ENCODE measurements at places on chromosomes 2 and 18.

DNA sequence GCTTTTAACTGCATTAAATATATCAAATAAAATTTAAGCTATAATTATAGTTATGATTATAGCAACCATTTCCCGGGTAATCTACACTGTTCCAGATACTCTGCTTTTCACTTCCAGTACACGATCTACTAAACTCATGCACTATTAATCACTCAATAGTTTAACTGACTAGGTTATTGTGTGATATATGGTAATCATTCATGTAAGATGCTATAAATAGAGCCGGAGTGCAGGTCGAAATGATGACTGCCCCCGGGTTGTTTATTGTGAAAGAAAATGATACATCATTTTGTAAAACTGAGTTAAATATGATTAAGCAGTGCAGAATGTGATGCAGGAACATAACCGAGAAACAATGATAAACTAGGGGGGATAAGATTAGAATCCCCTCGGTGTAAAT is 434.6 kb upstream of the DSEL start:
- no peak for DNase-seq

DNA sequence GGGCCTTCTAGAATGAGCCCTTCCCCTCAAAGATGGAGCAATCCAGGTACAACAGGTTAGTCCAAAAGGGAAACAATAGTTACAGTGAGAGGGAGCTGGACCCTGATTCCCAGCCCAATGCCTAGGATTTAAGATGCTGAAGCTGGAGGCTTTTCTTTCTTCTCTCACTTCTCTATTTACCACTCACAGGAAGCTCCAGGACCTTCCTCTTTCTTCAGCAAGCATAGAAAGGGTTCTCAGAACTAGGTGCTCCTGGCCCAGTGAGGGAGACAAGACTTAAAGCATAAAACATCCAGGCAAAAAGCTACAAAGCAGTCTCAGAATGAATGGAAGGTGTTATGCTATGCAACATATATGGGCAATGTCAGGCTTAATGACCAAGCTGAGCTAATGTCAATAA is 279.0 kb downstream of the SRBD1 start:
- DNase-seq = no peak

DNA sequence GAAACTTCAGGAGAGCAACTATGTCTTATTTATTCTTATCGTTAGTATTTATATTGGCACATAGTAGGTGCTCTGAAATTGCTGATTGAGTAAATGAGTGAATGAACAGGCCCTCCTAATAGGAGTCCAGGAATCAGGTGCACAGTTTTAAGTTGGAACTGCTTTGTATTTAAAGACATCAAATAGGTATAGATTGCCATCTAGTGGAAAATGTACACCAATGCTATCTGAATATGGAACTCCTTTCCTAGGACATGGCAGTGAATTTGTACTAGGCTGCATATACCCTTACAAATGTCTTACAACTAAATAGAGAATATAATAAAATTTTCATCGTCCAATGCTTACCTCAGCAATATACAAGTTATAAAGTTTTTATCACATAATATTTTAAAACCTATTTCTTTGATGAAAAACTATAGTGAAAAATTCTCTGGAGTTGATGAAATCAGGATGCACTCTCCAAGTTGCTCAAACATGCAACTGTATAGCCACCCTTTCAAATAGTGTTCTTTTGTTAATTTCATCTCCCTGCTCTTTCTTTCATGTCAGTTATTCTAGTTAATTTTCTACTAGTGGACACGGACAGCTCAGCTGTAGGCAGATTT is 318.9 kb upstream of the SYT4 start:
- no peak for DNase-seq

- no peak for DNase-seq
Observed at GRCh38 chr2:173086518-173087213, 11.0 kb downstream of the MAP3K20 start.

DNA sequence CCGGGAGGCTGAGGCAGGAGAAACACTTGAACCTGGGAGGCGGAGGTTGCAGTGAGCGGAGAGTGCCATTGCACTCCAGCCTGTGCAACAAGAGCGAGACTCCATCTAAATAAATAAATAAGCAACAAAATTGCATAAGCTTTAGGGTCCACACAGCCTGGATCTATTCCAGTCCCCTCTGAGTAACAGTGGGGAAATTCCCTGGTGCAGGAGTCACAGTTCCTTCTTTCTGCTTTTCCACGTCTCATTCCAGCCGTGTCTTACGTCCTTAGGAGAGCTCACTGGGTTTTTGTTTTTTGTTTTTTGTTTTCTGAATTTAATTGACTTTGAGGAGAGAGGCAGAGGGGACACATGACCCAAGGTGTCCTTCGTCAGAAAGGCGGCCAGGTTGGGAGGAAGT is 44.6 kb downstream of the B3GNT2 start:
- DNase-seq = no peak

- DNase-seq = no peak
Observed at GRCh38 chr2:11995456-11995855, 249.0 kb downstream of the LPIN1 start.

DNA sequence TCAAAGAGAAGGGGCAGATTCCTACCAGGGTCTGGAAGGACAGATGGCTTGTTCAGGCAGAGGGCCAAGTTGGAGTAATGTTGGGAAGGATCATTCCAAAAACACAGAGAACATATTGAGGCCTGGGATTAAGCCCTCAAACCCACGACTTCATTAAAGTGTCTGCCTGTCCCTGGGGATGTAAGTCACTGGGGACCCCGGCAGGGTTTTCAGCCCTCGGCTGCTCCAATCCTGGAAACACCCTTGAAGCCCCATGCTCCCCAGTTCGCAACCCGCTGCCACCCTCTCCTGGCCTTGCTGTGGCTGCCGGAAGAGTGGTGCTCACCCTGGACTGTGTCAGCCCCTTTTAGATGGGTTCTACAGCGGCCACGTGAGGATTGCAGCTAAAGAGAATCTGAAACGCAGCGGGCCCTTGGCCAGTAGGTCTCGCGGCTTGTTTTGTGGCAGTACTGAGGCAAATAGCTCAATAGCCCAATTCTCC is 79.9 kb downstream of the EPAS1 start:
- DNase-seq = no peak

GRCh38 chr18:51138936-51139335 is 58.5 kb downstream of the MEX3C start:
- no peak for DNase-seq

DNA sequence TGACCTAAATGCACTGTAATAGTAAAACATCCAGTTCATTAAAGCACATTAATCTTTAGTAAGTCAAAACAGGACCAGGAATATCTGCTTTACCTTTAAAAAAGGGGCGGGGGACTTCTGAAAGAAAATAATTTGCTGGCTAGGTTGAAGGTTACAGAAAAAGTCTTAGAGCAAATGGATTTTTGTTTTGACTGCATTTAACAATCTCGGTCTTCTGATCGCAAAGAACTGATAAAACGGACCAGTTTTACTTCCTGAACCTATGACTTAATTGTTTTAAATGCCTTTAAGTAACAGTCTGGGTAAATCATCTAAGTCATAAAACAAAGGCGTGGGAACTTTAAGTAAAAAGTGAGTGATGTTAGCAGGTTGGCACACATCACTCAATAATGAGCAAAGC is 783 bp downstream of the BUB1 start:
- DNase-seq = no peak

- no peak for DNase-seq
Observed at GRCh38 chr2:144430722-144431391, 89.1 kb downstream of the ZEB2 start.

- DNase-seq = no peak
Observed at GRCh38 chr2:40396124-40396523, 55.8 kb downstream of the SLC8A1 start.

GRCh38 chr2:201987426-201987825 is 46.2 kb upstream of the FZD7 start:
- DNase-seq = no peak
